ENCODE measurements at places on chromosomes 1 and 21.

GRCh38 chr1:44086692-44087474, 31.7 kb upstream of the KLF17 start:
- DNase-seq = no peak

DNA sequence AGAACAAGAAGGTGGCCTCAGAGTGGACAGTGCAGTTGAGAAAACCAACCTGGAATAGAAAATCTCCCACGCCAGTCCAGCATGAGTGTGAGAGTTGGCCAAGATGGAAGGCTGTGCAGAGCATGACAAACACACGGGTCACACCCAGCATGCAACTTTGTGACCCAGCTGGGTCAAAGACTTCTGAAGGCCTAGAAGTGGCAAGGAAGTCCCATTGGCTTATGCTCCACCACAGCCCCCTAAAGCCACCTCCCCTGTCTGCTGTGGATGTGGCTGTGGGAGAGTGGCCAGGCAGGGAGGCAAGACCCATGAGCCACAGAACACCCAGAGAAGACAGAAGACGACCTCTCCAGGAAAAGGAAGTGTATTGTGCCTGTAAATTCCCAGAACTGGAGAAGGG, 13.6 kb downstream of the BATF3 start:
- no peak for DNase-seq

- DNase-seq = no peak
Measured at GRCh38 chr1:111208921-111209320, 8.5 kb upstream of the DENND2D start.

- no peak for DNase-seq
Measured at GRCh38 chr1:241999026-241999425, at the start of gene MAP1LC3C. MAP1LC3C (minus strand) TSS chr1:241999098; CDS start chr1:241999008, 90 bp downstream.

DNA sequence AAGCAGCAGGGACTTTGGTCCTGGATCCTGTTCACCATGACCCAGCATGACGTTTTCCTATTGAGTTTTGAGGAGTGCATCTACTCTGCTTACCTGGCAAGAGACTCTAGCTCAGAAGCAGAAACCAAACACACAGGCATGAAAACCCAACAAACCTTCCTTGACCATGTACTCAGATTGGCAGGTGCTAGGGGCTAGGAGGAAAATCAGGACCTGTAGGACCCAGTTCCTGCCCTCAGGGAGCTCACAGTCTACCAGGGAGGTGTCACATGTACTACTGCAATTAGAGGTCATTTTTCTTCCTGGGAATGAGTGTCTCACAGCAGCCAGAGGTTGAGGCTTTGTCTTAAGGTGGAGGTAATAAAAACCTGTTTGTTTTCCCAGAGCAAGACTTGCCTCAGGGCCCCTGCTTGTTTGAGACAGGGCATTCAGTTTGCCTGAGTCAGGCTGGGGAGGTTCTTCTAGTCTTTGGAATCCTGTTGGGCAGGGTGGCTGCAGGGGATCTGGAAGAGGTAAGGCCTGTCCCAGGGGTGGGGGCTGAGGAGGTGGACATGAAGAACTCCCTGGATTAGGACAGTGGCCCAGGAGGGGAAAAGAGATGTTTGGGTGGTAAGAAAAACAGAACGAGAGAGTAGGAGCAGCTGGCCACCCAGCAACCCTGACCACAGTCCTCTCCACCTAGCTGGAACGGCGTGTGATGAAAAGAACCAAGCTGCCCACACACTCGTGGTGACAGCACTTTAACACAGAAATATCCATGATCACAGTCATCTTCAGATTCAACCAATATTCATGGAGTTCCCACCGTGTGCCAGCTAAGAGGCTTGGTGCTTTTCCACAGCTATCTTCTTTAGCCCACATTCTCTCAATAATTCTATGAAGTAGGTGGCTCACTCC, 30.8 kb downstream of the IER5 start:
- peak; percentile 27 for DNase-seq

GRCh38 chr1:242426271-242426905, 98.1 kb downstream of the PLD5 start:
- no peak for DNase-seq

DNA sequence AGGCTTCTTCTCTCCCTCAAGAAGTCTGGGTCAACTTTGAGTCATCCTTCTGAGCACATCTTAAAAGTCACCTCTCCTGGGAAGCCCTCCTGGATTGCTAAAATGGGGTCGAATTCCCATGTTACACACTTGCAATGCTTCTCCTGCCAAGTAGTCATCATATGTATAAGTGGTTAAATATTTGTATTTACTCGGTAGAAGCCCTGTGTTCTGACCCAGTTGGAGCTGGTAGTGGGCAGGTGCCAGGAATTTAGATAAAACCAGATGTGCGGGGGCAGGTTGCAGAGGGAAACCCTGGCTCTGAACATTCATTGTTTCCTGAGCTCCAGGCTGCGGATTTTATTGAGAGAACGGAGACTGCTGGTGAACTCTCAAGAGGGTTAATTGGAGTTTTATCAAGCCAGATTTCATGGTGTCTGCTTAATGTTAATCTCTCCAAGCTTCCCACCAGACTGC, 52.8 kb upstream of the RPL11 start:
- peak; percentile 11 for DNase-seq

DNA sequence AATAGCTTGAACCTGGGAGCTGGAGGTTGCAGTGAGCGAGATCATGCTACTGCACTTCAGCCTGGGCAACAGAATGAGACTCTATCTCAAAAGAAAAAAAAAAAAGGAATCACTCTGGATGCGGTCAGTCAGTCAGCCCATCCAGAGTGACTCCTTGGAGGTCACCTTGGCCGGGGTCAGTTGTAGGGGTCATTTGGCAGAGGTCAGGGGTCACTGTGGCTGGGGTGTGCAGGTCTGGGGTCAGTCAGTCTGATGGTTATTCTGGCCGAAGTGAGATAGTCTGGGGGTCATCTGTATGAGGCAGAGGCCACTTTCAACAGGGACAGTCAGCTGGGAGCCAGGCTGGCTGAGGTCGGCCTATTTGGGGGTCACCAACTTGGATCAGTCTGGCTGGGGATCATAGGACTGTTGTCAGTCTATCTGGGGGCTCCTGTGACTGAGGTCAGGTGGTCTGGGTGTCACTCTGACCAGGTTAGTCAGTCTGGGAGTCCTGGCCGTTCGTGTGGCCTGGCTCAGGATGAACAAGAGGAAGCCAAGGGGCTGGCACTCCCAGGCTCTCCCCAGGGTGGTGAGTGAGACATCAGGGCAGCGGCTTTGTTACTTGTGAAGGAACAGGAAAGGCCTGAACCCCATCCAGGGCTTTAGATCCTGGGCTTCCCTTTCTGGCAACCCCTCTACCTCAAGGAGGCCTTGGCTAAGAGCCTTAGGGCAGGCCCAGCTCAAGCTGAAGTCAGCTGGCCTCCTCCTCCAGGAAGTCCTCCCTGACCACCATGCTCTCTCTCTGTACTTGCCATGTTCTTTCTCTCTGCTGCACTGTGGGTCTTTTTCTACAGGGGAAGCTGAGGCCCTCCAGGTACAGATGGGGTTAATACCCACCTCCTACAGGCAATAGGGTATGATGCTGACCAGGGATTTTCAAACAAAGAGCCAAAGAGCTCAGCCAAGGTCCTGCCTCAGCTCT, 15.1 kb downstream of the PTPRU start:
- DNase-seq = no peak

GRCh38 chr1:46442317-46443161, 47.1 kb upstream of the DMBX1 start:
- peak; percentile 83 for DNase-seq

DNA sequence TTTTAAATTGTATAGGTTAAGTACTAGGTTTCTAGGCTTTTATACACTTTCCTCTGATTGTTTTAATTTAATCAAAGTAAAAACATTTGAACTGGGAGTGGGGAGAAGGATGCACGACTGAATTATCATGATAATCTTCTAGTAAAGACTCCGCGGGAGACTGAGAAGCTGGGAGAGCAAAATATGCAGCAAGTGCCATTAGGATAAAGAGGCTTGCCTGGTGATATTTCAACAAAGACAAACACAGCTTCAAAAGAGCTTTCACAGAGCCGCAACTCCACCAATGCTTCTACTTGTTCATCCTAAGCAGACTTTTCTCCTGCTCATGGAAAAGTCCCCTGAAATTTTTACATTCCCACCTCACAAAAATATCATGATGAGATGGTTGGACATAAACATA, 239.0 kb upstream of the PTBP2 start:
- no peak for DNase-seq

DNA sequence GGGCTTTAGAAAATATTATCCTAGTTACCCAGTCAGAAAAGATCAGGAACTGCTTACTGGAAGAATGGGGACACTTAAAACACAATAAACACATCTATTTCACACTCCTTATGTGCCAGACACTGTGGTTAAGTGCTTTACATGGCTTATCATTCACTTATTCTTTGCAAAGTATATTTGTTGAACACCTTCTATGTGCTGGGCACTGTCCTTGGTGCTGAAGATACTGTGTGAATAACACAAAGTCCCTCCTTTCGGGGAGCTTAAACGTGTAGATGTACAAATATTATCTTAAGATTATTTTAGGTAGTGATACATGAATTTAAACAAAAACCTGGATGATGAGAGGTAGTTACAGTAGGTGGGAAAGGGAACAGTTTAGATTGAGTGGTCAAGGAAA, 169.3 kb downstream of the ST6GALNAC5 start:
- DNase-seq = peak; percentile 49

- DNase-seq = no peak
Measured at GRCh38 chr1:228972576-228972975, 237.3 kb downstream of the RHOU start.

DNA sequence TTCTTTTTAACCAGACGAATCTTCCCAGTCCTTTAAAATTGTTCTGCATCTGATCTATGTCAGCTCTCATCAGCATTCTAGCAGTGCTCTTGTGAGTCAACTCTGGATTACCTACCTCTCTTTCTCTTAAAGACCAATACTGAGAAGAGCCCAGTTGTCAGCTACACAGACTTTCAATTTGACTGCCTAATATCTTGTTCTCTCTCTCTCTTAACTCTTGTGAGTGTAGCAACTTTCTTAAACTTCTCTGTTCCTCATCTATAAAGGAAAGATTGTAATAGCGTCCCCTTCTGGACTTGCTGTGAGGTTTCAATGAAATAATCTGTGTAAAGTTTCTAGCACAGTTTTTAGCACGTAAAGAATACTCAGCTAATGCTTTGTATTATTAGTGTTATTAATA, 499.3 kb upstream of the ADAMTS5 start:
- no peak for DNase-seq

DNA sequence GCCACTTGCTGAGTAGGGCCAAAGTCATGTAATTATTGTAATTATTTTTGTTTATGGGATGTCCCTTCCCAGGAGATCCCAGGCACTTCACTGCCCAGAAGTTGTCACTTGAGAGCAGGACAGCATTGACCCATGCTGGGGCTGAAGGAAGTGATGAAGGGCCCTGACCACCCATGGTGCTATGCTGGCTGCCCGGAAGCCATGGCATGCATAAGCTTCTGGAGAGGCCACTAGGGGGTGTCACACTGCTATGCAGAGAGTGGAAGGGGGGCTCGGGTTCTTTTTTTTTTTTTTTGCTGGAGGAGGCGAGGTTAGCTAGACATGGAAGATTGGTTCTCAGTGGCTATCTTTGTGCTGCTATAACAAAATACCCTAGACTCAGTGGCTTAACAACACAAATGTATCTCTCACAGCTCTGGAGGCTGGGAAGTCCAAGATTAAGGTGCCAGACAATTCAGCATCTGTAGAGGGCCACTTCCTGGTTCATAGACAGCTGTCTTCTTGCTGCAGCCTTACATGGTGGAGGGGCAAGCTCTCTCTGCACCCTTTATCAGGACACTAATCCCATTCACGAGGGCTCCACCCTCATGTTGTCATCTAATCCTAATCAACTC, 84.9 kb downstream of the CNIH3 start:
- no peak for DNase-seq

DNA sequence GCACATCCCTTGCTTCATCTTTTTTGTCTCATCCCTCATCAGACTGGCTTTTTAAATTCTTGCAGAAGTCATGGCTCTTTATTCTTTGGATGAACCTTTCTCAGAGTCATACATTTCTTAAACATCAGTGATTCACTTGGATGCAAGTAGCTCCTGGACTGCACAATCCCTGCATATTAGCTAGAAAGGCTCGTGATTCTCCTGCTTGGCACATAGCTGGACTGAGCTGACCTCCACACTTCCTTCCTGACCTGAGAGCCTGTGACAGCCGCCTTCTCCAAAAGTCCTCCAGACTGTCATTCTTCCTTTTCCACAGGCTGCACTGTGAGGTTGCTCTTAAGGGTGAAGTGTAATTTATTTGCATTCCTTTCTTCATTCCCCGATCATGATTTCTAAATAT, 109.4 kb downstream of the RGL1 start:
- DNase-seq = no peak

- DNase-seq = no peak
Measured at GRCh38 chr1:246893191-246893939, 38.4 kb downstream of the AHCTF1 start.

- DNase-seq = no peak
Measured at GRCh38 chr1:221187174-221187573, 307.9 kb downstream of the HLX start.

GRCh38 chr1:3955196-3955772, 55.2 kb upstream of the C1orf174 start:
- DNase-seq = no peak

- DNase-seq = no peak
Measured at GRCh38 chr1:245084551-245084950, 70.2 kb upstream of the KIF26B start.

DNA sequence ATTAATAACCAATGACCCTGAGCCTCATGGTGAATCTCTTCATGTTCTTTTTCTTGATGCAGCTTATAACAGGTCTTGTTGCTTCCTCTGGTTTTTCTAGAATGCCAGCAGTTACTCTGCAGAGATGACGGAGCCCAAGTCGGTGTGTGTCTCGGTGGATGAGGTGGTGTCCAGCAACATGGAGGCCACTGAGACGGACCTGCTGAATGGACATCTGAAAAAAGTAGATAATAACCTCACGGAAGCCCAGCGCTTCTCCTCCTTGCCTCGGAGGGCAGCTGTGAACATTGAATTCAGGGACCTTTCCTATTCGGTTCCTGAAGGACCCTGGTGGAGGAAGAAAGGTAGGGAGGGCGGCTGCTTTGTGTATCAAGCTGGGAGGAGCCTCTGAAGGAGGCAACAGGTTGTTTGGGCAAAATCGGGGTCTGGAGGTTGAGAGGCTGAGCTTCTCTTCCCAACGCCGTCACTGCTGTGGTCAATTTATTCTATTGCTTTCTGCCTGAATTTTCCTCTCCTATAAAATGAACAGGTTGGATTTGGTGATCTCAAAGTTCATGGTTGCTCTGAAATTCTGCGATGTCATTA, 6.7 kb downstream of the ABCG1 start:
- no peak for DNase-seq

- DNase-seq = no peak
Measured at GRCh38 chr1:12738934-12739333, 7.1 kb upstream of the CFAP107 start.

DNA sequence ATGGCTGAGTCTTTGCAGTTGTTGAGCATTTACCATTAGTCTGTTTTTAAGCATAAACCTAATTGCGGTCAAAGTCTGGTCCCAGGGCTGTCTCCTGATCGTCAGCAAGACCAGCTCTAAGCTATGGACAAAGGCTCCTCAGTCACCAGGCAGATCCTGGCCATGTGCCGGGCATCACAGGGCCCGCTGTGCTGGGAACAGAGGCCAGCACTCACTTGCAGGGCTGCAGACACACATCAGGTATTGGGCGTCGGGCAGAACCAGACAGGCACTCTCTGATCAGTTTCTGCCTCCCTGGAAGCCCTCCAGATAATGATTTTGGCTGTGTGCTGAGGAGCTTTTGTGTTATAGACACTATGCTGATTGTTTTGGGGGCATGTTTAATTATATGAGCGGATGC, 26.6 kb downstream of the TMEM51 start:
- DNase-seq = no peak

GRCh38 chr1:63612971-63613370, 19.8 kb downstream of the PGM1 start:
- DNase-seq = no peak
